Pulmonary artery endothelial cell (primary cell): ENCODE measurements at places on chromosomes 1 and 21. TPM values are rescaled to one million over a fixed set of nuclear protein-coding genes. Genes with fewer than 3 reads are reported as not detected.
A peak's percentile ranks its signal among the peaks of the same experiment; 100 is the strongest.

DNA sequence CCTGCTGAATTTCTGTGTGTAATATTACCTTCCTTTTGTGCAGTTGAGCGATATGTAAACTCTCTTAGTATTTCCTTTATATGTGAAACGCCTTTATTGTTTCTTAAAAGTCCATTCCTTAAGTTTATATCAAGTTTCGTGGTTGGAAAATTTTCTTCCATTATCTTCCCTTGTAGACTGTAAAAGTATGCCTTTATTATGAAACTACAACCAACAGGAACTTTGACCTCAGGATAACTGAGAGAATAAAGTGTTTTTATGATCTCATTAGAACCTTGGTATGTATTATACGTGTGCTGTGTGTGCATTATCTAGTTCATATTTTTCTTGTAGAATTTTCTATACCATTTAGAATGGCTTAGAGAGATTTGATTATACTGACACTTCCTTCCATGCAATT lies 3.1 kb upstream of the CDC14A start:
- no peak for DNase-seq

DNA sequence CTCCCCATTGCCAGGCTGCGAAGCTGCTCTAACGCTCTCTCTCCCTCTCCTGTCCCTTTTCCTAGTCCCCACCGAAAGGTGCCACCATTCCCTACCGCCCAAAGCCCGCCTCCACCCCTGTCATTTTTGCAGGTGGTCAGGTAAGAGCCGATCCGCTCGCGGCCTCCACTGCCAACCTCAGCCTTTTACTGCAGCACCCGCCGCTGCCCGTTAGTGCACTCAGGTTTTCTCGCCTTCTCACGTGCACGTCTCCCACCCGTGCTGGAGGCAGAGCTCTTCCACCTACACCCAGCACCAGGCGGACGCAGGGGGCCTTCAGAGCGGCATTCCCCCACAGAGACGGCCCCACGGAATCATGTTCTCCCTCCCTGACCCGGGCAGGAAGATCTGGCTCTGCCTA lies 67.7 kb upstream of the COL6A1 start:
- DNase-seq, result no peak

DNA sequence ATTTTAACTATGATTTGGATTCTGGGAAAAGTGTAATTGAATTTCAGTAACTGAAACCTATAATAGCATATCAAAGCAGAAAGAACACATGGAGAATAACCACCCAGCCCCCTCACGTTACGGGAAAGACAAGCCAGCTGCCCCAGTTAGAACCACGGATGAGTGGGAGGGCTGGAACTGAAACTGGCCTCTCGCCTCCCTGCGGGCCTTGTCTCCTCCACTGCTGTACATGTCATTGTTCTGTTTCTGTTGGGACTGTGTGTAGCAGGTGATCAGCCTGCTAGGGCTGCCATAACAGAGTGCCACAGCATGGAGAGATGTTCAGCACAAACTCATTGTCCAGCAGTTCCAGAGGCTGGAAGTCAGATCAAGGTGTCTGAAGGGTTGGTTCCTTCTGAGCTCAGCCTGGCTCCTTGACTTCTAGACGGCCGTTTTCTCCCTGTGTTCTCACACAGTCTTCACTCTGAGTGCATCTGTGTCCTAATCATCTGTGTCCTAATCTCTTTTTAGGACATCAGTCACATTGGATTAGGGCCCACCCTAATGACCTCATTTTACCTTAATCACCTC lies 52.4 kb downstream of the MAP3K21 start:
- no peak for DNase-seq

DNA sequence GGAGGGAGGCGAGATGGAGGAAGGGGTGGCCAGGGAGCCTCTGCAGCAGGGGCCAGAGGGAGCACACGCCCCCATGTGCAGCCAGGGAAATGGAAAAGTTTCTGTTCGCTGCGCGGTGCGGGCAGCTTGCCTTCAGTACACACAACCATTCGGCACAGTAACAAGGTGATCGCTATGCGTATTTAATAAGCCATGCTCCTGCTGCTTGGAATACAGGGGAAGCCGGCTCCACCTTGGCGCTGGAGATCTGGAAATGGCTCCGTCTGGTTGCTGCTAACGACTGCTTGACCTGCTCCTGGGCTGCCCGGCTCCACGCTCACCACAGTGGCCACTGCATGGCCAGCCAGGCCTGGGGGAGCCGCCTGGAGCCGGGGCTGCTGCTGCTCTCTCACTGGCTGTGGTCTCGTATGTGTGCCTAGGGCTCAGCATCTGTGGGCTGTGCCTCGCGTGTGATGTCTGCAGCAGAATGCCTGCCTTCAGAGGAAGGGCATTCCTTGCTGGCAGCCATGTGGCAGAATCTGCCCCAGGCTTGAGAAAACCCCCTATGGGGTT lies 86.4 kb upstream of the ACTL8 start:
- DNase-seq, result no peak

ZNF648 gene
- total RNA-seq, result not detected in 2 replicates

- DNase-seq, result peak; percentile 22
Observed at GRCh38 chr1:206575894-206576737, 36.1 kb downstream of the EIF2D start.

GRCh38 chr21:22164912-22165311 lies 1166.7 kb downstream of the NCAM2 start:
- DNase-seq, result no peak

AIRE gene
- total RNA-seq, result under 0.01 TPM in 1 of 2 replicates, not detected in the other

DNA sequence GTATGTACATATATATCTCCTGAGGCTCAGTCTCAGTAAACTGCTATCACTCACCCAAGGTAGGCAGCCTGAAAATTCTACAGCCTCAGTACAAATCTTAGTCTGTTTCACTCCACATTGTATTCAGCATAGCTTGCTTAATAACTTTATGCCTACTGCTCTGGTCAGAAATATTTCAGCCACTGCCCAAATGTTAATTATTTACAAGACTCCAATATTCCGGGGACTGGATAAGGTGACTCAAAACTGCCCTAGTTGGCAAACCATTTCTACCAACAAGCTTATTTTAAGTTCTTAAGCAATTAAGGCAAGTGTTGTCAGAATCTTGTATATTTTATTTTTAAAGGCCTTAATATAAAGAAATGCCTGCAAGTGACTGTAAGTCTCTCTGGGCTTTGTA lies 114.8 kb downstream of the LRRIQ3 start:
- no peak for DNase-seq

URB2 gene
- total RNA-seq, result 16.6 and 21.8 TPM in 2 replicates

- no peak for DNase-seq
Observed at GRCh38 chr1:53572815-53573173, 113.6 kb downstream of the DMRTB1 start.

EEIG2 gene
- 4.3 TPM in 2 replicates for total RNA-seq

LRRC8C gene
- 24.3 and 24.4 TPM in 2 replicates for total RNA-seq

BLACAT1 gene
- total RNA-seq, result not detected in 2 replicates

RGSL1 gene
- not detected in 2 replicates for total RNA-seq
